NCI-H1048 (cell line): ENCODE measurements at places on chromosomes 16 and 17.

GRCh38 chr16:86374603-86375130, 135.7 kb upstream of the FOXF1 start:
- no peak for DNase-seq

DNA sequence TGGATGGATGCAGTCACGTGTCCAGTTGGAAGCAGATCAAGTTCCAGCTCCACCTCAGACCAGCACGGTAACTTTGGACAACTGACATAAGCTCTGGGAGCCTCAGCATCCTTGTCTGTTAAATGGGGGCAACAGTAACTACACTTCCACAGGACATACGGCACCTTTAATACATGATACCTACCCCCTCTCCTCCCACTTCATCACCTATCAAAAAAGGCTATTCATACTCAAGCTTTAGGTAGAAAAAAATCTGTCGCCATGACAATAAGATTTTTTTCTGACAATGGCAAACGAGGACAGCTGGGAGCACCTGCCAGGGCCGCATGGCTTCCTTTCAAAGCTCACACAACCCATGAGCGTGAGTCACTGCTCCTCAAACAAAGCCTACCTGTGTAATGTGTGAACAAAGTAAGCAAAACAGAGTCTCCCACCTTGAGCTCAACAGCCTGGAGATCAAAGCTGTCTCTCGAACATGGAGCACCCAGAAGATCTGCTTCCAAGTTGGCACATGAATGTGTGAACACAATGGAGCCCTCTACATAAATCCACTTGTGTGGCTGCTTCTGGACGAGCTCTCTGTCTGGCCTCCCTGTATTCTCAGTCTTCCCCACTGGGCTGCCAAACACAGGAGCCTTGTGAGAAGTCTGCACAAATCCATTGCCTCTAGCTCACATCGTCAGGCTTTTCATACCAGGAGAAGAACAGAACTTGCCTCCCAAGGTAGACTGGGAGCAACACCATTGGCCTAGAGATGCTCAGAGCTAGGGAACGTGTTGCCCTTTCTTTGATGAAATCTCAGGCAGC, 459.7 kb downstream of the SOX9 start:
- no peak for DNase-seq

- no peak for DNase-seq
Measured at GRCh38 chr17:72422204-72422504, 301.3 kb downstream of the SOX9 start.

DNA sequence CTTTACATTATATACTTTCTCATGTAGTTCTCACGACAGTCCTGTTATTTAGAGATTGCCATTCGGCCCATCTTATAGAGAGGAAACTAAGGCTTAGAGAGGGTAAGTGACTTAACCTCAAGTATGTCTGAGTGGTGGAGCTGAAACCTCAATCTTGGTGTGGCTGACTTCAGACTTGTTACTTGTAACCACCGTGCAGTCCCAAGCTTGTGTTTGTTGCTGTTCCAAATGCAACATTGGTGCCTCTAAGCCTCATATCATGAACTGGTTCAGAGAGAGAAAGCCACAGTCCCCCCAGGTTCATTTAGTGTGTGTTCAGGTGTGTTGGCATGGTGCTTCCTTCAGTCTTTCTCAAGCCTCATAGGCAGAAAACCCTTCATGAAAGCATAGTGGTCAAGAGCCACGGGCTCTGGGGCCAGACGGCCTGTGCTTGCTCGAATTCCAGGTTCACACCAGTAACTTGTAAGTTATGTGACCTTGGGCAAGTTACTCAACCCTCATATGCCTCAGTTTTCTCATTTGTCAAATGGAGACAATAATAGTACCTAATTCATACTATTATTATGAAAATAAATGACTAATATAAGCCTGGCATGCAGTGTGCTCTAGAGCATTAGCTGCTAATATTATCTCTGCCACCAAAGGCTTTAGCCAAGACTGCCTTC, 39.9 kb downstream of the CDH1 start:
- DNase-seq: no peak

- DNase-seq: no peak
Measured at GRCh38 chr16:81608523-81609209, 164.1 kb downstream of the CMIP start.

GRCh38 chr17:6461792-6462524, 17.7 kb downstream of the PIMREG start:
- no peak for DNase-seq

DNA sequence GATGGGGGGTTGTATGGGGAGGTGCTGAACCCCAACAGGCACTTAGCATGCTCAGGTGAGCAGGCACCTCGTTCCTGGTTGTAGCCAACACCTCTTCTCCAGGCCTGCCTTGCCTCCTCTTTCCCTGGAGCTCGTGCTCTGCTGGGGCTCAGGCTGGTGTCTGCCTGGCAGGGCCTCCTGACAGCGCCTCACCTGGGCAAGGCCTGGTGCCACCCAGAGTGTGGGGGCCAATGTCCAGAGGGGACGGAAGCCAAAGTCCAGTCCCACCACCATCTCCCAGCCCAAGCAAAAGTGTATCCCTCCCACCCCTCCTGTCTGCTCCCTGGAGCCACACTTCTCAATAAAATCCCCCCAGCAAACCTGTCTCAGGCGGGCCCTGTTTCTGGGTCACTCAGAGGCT, 304.2 kb upstream of the TNRC6C start:
- no peak for DNase-seq

GRCh38 chr16:72894293-72895151, 153.4 kb downstream of the ZFHX3 start:
- no peak for DNase-seq

DNA sequence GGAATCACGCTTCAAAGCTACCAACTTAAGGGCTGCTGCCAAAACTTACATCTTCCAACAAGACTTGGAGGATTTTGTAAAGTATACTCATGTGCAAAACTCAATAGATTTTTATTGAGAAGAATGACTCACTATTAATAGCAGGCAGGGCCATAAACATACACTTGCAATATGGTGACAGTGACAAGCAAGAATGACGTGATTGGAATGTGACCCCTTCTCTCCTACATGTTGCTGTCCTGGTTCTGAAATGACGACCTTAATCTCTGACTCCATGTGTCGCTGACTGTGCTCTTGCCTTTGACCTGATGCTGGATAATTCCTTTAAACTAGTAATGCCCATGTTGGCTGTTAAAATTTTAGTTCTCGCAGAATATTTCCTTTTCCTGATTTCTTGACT, 174.5 kb downstream of the PARN start:
- no peak for DNase-seq

- DNase-seq: no peak
Measured at GRCh38 chr17:70945386-70945785, 776.1 kb downstream of the KCNJ2 start.

- no peak for DNase-seq
Measured at GRCh38 chr16:67860589-67861398, 12.1 kb upstream of the EDC4 start.

DNA sequence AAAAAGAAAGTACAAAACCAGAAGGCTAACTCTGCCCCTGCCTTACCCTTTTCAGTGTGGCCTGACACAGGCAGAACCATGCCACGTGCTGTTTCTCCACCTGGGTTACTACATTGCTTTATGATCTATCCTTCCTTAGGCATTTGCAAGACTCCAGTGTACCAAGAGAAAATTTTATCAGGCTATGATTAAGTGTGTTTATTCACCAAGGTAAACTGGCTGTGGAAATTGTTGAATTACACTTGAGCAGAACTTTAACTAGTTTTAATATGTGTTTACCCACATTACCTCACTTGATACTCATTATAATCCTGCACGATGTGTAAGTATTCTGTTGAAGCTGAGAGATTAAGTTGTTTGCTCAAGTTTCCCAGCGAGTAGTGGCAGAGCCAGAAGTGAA, 129.7 kb upstream of the MYOCD start:
- no peak for DNase-seq
